ENCODE measurements at places on chromosomes 16 and 17.
A peak's percentile ranks its signal among the peaks of the same experiment; 100 is the strongest.

GRCh38 chr17:66464921-66465320 is 162.5 kb downstream of the PRKCA start:
- DNase-seq: no peak

- no peak for DNase-seq
Observed at GRCh38 chr16:16191493-16192167, 31.7 kb downstream of the ABCC6 start.

- DNase-seq: no peak
Observed at GRCh38 chr17:34825884-34826283, 135.4 kb downstream of the CCT6B start.

GRCh38 chr16:67277999-67278772 is 1.1 kb upstream of the PLEKHG4 start:
- peak; percentile 92 for DNase-seq

DNA sequence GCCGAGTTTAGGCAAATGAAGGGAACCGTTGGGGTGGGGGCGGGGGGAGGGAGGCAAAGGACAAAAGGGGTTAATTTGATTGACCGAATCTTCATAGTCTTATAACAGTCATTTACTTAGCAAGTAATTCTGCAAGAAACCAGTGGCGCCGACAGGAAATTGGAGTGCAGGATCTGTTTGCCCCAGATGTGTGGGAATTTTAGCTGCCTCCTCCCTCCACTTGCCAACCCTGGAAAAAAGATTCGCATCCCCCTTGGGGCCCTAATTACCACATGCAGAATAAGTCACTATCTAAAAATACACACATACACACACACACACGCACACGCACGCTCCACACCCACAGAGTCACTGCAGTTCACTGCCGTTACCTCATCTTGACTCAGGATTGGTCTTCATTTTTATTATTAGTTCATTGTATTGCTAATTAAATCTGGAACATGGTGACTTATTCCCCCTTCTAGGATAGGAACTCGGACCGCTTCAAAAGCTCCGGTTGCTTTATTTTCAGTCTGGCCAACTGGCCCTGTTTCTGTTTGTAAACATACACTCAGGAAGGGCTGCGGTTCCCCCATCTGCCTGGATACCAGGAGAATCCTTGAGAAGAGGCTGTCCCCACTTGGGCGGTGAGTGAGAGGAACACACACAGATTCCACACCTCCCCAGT is 241.6 kb upstream of the SALL1 start:
- peak; percentile 89 for DNase-seq

DNA sequence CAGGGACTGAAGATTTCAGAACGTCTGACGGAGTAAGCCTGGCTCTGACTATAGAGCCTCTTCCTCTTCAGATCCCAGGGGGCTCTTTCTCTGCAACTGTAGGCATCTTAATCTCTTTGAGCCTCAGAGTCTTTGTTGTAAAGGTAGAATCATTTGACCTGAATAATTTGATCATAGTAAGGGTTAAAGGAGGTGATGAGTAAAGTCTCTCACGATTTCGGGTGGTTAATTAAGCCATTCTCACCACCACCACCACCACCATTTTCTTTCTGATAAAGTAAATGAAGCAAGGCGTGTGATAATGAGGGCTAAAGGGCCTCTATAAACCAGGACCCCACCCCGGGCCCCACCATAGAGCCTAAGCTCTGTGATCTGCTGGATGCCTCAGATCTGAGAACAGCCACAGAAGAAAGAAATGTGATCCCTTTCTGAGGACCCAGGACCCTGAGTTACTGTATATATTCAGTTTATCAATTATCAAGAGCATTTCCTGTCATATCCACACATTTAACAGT is 33.0 kb upstream of the ADAMTS18 start:
- DNase-seq: no peak
